ENCODE measurements at places on chromosomes 7 and 10. TPM values are rescaled to one million over a fixed set of nuclear protein-coding genes. Genes with fewer than 3 reads are reported as not detected.

The PLEKHS1 gene
- total RNA-seq = 1.1 TPM

The SCIN gene
- 11.4 TPM for total RNA-seq

The IFIT1 gene
- 15.3 TPM for total RNA-seq

The C10orf62 gene
- total RNA-seq = 373 TPM

The CPVL gene
- 26.6 TPM for total RNA-seq

The GLI3 gene
- 3.8 TPM for total RNA-seq

DNA sequence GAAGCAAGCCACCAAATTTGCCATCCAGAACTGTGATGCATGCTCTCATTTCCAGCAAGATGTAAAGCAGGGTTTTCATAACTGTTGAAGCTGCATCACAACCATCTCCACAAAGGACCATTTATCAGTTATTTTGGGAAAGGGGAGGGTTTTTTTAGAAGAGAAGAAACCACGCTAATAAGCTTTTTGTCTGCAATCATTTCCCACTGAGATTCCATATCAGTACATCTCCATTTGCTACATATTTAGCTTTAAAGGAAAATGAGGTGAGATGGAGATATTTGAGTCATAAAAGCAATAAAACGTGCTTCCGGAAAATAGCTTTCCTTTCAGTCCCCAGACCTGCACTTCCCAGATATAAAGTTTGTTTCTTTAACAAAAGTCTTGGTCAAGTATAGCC, 258.2 kb downstream of the FRMD4A start:
- no peak overlapping the region for H3K4me3 ChIP-seq
- H3K36me3 ChIP-seq = no peaks in the 10 kb centered on the region
- no peaks in the 10 kb centered on the region for H3K27me3 ChIP-seq

- peak; percentile 51 for DNase-seq
- no peaks in the 10 kb centered on the region for H3K36me3 ChIP-seq
- H3K27ac ChIP-seq = no peak overlapping the region
- no peaks in the 10 kb centered on the region for H3K4me1 ChIP-seq
Observed at GRCh38 chr10:48227213-48227612, 47.3 kb downstream of the FRMPD2 start.

DNA sequence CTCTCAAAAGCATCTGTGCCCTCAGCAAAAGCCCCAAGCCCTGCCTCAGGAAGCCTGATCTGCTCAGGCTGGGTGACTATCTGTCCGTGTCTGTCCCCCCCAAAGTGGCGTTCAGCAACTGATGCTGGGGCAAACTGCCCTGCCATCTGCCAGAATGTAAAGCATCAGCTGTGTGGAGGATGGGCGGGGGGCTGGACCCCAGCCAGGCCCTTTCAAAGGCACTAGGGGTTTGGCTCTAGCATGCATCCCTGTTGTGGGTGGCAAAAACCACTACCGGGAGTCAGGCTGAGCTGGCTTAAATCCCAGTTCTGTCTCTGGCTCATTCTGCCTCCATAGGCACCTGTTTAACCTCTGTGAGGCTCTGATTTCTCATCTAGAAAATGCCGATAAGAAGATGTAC, 35.5 kb downstream of the GPRIN2 start:
- DNase-seq = no peak
- H3K27ac ChIP-seq = no peak overlapping the region
- H3K4me3 ChIP-seq = no peak overlapping the region
- no peaks in the 10 kb centered on the region for H3K36me3 ChIP-seq
- peaks cover 14% of the 10 kb centered on the region for H3K4me1 ChIP-seq
- no peaks in the 10 kb centered on the region for H3K27me3 ChIP-seq

DNA sequence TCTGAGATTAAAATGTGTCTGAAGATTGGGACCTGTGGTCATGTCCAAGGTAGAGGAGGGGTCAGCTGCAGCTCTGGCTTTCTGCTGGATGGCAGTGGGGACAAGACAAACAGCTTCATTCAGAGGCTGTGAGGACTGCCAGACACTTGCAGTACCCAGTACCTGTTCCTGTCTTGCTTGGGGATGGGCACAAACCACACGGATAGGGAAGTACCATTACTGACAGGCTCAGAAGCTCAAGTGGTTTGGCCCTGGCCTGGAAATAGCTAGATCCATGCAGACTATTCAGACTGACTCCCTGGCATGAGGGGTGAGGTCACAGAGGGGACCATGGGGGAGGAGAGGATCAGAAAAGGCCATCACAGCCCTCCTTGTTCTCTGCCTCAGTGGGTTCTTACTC, 56.0 kb upstream of the COMTD1 start:
- H3K27me3 ChIP-seq = no peaks in the 10 kb centered on the region
- no peak for DNase-seq
- H3K4me3 ChIP-seq = no peak overlapping the region
- no peak overlapping the region for H3K27ac ChIP-seq

DNA sequence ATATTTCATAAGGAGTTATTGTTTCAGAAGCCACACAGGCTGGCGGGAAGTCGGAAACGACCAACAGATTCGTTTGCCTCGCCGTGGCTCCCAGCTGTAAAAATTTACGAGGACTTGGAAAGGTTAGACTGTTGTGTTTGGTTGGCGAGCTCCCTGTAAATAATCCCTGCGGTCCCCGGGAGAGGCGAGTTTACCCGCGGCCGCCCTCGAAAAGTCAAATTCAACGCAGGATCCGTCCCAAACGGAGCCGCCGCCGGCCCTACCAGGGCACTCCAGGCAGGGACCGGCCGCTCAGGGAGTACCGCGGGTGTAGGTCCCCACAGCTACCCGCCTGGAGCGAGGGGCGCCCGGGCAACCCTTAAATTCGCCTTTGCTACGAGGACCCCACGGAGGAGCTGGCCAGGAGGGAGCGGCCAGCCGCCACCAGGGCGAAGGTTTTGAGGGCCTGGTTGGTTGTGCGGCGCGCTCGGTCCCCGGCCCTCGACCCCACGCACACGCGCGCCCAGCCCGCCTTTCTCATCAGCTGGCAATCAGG, 726 bp upstream of the HOXA9 start:
- H3K27ac ChIP-seq = no peak overlapping the region
- H3K4me1 ChIP-seq = peaks cover 9% of the 10 kb centered on the region
- no peak for DNase-seq
- H3K27me3 ChIP-seq = peaks cover 4% of the 10 kb centered on the region
- H3K4me3 ChIP-seq = peak overlapping the region; percentile 48

- H3K27me3 ChIP-seq = no peaks in the 10 kb centered on the region
- no peak for DNase-seq
Observed at GRCh38 chr10:6418613-6419216, 161.4 kb downstream of the PRKCQ start.

DNA sequence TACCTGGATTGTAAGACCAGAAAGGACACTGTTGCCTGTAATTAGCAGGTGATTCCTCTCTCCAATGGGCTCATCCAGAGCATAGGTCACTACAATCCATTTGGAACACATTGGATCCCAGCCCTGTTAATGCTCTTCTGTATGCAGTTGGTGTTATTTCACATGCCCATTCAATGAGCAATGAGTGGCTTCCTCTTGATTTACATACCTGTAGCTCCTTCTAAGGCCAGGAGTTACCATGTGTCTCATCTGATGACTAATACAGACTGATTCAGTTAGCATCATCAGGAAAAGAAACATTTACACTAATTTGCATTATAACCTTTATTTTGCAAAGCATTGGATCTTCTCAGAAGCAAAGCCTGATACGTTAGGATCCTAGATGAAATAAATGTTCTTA, 83.1 kb upstream of the NPVF start:
- H3K4me3 ChIP-seq = no peak overlapping the region
- H3K36me3 ChIP-seq = no peaks in the 10 kb centered on the region
- H3K27ac ChIP-seq = no peak overlapping the region
- no peaks in the 10 kb centered on the region for H3K27me3 ChIP-seq
- DNase-seq = no peak

GRCh38 chr10:112584276-112584675, 137.3 kb downstream of the VTI1A start:
- H3K4me3 ChIP-seq = no peak overlapping the region
- no peaks in the 10 kb centered on the region for H3K4me1 ChIP-seq
- H3K27ac ChIP-seq = no peak overlapping the region
- H3K36me3 ChIP-seq = no peaks in the 10 kb centered on the region
- DNase-seq = no peak
- no peaks in the 10 kb centered on the region for H3K27me3 ChIP-seq

DNA sequence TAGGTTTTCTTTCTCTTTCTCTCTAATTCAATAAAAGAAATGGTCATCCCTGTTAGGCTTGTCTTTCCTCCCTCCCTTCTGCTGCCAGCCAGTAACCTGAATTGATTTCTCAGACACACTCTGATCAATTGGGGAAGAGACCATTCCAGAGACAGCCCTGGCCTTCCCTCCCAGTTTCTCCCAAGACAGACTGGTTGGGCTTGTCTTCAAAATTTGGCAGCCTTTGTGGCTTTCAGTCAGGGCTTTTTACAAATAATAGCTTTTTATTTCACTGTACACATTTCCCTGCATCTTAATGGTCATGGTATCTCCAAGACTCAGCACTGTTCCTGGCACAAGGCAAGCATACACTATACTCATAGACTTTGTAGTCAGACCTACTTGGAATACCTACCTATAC, 33.9 kb downstream of the BCAP29 start:
- H3K27ac ChIP-seq = no peak overlapping the region
- H3K4me3 ChIP-seq = no peak overlapping the region
- no peak for DNase-seq
- no peaks in the 10 kb centered on the region for H3K36me3 ChIP-seq
- no peaks in the 10 kb centered on the region for H3K27me3 ChIP-seq

All from testis (tissue), 5 donors.